MCF 10A (cell line): ENCODE measurements at places on chromosomes 6 and 20.

GRCh38 chr6:118918329-118918725, 16.6 kb downstream of the MCM9 start:
- no peak for DNase-seq

GRCh38 chr20:54794110-54794509, 318.7 kb downstream of the DOK5 start:
- no peak for DNase-seq

DNA sequence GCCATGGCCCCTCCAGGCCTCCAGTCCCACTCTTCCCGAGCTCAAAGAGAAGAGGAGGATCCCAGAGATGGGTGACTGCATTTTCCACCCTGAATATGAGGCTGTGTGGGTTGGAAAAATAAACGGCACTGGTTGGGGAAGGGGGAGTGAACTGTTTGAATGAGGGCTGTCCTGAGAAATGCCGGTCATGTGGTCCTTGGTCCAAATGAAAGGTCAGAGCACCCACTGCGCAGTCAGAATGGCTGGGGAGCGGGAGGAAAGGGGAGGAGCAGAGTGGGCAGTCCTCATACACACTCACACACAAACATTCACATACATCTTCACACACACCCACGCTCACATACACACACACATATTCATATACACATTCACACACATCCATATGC, 83.1 kb downstream of the MRPL14 start:
- DNase-seq, result no peak

GRCh38 chr6:135170849-135171248, 10.3 kb upstream of the MYB start:
- DNase-seq, result peak; percentile 53

DNA sequence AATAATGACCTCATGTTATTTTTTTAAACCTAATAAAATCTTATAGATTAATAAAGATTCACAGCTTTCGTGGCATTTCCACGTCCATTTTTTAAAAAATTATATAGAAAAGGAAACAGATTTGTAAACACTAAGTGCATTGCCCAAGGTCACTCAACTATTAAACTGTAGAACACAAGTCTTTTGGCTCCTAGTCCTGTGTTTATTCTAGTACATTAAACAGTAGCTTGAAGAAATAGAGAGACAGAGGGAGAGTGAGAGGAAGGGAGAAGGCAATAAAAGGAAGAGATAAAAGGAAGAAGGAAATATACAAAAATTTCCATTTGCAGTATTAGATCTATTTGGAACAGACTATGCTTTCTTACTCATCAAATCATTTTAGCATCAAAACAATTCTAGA, 586.7 kb upstream of the CITED2 start:
- DNase-seq, result no peak
